ENCODE measurements at places on chromosomes 1 and 21. TPM values are rescaled to one million over a fixed set of nuclear protein-coding genes. Genes with fewer than 3 reads are reported as not detected.

DNA sequence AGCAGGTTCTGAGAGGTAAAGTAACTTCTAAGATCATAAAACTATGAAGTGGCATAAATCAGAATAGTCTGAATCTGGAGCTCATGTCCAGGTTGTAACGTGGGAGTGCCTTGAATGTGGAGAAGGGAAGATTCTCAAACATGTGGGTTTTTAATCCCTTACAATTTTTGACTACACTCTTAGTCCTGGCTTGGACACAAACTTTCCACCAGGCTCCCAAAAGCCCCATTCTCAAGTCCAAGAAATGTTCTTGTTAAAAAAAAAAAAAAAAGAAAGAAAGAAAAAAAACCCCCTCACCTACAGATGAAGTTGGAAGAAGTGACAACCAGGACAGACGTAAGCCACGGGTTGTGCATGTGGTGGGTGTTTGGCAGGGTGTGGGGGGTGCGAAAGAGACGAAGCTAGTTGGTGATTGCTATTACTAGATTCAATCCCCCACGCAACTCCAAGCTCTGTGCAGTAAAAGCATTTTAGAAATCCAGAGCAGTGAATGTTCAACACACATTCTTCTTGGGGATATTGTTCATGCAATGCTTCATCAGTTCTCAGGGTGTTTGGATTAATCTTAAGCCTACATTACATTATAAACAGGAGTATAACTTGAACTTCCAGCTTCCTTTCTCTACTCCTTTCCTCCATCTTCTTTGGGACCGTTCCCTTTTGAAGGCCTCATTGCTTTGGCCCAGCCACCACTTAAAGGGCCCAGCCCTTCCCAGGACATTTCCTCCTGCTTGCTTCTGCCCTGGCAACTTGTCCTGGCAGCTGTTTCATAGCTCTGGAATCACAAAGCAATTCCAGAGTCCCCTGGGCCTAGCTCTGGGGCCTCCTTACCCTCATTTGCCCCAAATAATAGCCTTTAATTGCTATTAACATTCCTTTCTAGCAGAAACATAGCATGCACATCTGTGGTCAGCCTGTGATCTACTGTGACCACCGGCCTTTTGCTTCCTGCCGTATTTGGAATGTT is 41.8 kb downstream of the PHC2 start:
- no peak for DNase-seq

ADGRB2 gene
- polyA plus RNA-seq: 0.23 TPM

DNA sequence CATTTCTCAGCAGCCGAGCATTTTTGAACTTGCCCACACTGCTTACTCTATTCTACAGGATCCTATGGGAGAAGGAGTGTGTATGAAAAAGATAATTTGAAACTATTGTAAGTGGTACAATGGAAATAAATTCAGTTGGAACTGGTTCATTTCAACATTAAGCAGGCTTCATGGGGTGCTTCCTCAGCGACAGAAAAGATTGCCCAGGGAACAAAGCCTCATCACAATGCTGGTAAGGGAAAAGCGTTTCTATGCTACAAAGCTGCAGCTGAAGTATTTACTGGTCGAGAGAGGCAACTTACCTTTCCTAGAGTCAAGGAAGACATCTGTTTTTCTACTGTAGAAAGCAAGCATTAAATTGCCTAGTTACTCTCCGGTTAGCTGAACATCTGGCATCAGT is 568.2 kb upstream of the ZP4 start:
- DNase-seq: no peak

GRCh38 chr1:181645171-181645570 is 161.9 kb downstream of the CACNA1E start:
- DNase-seq: no peak

CACNA1S gene
- not detected for polyA plus RNA-seq

DNA sequence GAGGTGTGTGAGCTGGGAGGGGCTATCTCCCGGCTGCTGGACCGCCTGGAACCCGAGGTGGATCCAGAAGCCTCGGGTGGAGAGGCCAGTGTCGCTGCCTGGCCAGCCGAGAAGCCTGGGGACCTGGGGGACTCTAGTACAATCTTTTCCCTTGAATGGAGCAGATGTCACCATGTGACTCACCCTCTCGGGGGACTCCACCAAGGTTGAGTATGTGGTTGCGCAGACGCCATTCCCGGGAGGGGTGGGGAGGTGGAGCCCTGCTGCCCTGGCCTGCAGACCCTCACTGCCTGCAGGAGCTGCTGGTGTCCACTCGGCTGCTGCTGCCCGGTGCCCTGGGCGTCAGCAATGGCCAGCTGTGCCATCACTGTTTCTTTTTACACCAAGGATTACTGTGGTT is 40.3 kb downstream of the TP73 start:
- no peak for DNase-seq

FMN2 gene
- 1.7 TPM for polyA plus RNA-seq

DNA sequence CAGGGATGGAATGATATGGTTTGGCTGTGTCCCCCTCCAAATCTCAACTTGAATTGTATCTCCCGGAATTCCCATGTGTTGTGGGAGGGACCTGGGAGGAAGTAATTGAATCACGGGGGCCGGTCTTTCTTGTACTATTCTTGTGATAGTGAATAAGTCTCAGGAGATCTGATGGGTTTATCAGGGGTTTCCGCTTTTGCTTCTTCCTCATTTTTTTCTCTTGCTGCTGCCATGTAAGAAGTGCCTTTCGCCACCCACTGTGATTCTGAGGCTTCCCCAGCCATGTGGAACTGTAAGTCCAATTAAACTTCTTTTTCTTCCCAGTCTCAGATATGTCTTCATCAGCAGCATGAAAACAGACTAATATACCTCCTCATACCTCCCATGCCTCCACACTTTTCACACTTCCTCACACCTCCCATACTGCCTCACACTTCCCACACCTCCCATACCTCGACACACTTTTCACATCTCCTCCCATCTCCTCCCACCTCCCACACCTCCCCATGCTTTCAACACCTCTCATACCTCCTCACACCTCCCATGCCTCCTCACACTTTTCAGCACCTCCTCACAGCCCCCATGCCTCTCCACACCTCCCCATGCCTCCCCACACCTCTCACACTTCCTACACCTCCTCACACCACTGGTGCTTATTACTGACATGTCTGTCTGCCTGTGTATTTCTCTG is 21.3 kb downstream of the GPR137B start:
- no peak for DNase-seq

- no peak for DNase-seq
Observed at GRCh38 chr1:209926045-209926444, 12.0 kb upstream of the SYT14 start.

DNA sequence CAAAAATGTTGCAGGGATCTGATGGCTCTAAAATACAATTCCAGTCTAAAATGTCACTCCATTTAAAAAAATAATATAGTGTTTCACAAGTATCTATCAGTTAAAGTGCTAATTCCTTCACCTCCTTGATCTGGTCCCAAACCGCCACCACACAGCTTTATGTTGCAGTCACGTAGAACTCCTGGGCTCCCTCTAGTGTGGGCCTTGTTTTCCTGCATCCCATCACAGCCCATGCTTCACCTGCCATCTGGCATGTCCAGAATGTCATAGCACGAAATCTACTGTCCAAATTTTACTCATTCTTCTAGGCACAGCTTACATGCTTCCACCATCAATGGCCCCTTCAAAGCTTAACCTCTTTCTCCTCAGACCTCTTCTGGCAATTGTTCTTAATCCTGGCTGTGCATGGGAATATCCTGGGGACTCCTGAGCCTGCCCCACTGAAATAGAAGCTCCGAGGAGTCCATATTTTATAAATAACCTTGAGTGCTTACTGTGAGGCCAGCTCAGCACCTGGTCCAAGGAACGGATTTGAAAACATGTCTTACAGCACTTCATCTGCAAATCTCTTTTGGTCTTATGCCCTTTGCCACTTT is 15.5 kb downstream of the FYB2 start:
- DNase-seq: no peak

GPR161 gene
- 3.6 TPM for polyA plus RNA-seq

TRAF3IP3 gene
- 1.4 TPM for polyA plus RNA-seq

DNA sequence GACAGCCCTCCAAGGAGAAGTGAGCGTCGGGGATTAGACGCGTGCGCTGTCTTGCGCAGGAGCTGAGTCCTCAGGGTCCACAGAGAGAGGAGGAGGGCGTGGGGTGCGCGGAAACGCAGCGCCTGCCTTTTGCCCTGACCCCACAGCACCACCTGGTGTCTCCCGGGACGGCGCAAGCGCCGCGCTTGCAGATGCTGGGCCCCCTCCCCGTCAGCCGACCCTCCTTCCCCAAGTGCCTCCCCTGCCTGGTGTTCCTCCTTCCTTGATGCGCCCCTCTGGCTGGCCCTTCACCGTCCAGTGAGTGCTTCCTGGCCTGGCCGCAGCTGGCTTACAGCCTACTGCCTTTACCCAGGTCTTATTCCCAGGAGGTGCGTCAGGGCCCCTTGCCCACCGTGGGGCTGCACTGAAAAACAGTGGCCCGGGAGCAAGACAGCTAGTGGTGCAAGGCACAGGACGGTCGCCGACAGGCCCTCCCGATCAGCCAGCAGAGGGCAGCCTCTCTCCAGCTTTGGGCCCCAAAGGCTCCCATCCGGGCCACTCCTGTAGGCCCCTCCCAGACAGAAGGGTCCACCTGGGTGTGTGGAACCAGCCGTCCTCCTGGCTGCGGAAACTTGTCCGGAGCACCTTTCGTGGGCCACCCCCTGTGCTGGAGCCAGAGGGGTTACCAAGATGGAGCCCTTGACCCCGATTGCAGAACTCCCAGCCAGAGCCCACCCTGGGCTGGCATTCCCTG is 12.9 kb upstream of the PHLDA3 start:
- DNase-seq: peak; percentile 95

DNA sequence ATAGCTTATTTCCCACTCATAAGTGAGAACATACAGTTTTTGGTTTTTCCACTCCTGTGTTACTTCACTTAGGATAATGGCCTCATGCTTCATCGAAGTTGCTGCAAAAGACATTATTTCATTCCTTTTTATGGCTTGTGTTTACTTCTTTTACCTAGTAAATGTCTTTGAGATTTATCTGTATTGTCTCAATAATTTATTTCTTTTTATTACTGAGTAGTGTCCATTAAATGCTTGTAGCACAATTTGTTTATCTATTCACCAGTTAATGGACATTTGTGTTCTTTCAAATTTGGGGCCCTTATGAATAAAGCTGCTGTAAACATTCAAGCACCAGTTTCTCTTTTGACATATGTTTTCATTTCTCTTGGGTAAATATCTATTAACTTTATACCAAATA is 86.0 kb downstream of the UCHL5 start:
- DNase-seq: no peak

DDI2 gene
- polyA plus RNA-seq: 4.7 TPM

DNA sequence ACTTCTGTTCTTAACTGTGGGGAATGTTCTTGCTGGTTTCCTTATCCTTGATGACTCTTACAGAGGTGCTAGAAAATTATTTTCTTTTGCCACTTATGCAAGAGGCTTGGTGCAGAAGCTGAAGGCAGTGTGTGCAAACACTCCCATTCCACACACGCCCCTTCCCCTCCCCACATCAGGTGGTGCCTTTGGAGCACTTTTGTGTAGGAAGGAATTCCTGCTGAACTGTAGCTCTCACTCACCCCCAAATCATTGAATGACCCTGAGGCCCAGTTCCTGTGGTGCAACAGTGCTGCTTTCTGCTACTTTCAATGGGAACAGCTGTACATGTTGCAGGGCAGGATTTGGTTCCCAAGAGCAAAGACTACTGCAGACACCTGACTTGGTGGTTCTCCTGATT is 101.8 kb downstream of the CD247 start:
- no peak for DNase-seq

DNA sequence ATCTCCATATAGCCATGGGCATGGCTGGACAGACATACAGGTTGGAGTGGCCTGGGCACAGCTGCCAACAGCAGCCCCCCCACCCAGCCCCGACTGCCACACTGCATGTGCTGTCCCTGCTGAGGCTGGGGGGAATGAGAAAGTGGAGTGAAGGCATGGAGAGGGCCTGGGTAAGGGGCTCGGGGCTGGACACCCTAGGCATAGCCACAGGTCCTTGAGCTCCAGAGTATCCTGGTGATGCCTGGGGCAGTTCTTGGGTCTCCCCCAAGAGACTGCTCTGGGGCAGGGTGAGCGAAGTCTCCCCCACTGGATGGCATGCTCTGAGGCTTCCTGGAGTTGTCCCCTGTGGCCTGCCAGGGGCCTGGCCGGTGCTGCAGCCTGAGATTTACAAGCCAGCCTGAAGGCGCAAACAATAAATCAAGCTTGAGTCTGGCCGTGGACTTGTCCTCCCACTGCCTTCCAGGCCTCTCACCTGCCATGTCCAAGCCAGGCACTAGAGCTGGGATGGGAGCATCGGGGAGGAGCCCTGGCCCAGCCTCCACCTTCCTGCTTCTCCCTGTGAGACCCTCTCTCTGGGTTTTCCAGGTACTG is 53.6 kb downstream of the FOXO6 start:
- DNase-seq: peak; percentile 9

DNA sequence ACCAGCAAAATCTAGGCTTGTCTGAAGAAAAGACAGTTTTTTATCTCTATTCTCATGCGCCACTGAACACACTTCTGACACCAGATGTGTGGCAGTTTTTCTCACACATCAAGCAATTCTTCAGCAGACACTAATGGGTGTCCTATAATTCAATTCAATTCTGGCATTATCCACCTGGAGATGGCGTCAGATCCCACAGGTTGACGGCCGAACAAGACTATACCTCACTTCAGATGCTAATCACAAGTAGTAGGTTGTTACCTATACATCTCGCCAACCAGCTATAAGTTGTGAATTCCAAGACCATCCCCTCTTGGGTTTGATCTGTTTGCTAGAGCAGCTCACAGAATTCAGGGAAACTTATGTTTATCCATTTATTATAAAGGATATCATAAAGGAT is 89.9 kb upstream of the ARTN start:
- no peak for DNase-seq

- DNase-seq: peak; percentile 23
Observed at GRCh38 chr1:2358651-2359640, 32.4 kb downstream of the MORN1 start.

DNA sequence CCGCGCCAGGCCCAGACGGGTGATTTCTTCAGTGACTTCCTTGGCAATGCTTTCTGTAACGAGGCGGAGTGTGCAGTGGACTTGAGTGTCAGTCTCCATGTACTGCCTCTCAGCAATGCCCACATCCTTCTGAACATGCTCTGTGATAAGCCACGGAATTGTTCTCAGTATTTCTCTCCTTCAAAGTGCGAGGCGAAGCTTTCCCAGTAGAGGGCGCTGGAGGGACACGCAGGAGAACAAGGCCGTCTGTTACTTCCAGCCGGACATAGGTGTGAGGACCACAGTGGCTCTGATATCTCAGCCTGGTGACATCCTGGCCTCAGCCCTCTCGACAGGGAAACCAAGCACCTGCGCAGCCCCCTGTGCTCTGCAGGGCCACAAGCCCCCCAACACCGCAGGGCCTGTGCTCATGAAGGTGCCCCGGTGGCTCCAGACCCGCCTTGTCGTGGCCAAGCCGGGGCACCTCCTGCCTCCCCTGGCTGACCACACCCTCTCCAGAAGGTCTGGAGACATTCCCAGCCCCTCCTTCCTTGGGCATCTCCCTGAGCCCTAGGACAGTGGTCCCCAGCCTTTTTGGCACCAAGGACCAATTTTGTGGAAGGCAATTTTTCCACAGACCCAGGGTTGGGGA is 46.1 kb upstream of the BACE2 start:
- DNase-seq: peak; percentile 71

DNA sequence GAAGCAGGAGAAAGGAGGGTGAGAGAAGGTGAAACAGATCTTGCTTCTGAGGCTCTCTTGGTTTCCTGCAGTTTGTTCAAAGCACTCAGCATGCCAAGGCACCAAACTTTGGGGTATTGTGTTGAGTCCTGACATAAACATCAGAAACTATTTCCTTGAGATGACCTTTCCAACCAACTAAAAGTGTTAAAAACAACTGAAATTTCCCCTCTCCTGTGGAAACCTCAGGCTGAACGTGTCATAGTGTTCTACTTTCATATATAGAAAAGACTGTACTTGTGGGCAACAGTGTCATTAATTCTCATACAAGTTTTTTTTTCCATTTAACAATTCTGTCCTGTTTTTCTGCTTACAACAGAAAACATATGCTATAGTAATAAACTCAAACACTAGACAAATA is 6.3 kb upstream of the LYST start:
- DNase-seq: no peak

FABP3 gene
- polyA plus RNA-seq: 5.4 TPM

Measured in pancreas (tissue), 10 donors.